ENCODE measurements at places on chromosomes 7 and 10.

DNA sequence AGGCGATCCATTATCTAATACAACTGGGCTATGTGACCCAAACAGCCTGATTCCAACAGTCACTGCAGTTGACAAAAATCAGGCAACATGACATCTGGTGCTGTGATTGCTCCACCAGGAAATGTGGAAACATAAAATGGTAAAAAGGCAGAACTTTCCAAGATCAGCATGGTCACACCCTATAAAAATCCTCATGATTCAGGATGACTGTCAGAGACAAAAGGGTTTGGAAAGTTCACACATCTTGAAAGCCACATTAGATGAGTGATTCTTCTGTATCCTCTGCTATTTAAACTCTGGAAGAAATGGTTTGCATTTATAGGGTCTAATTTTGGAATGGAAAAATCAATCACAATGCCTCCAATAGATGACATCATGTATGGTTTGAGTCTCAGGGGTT, 662.6 kb upstream of the IGFBP3 start:
- no peak for DNase-seq

DNA sequence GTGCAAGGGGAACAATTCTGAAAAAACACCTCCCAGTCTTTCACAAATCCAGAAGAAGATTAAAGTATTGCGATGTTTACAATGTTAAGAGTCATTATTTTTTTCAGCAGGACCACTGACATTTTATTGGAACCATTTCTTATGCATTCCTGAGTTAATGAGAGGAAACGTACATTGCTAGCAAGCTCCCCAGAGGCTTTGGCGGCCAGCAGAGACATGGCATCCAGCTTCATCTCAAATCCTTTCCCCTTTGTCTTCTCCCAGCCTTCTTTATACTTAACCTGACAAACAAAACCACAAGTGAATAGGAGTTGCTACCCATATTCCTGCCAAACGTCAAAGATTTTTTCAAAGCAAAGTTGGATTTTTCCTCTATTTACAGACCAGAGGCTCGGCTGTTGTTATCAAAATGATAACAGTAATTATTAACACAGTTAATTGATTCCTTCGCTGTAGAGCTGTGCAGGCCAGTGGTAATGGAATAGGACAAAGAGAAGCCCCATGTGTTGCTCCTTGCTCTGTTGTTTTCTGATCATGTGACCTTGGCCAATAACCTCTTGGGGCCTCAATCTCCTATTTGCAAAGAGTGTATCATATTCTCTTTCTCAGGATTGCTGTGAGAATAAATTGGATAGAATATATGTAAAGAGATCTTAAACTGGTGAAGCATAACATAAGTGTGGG, 32.0 kb downstream of the NRAP start:
- DNase-seq: no peak

DNA sequence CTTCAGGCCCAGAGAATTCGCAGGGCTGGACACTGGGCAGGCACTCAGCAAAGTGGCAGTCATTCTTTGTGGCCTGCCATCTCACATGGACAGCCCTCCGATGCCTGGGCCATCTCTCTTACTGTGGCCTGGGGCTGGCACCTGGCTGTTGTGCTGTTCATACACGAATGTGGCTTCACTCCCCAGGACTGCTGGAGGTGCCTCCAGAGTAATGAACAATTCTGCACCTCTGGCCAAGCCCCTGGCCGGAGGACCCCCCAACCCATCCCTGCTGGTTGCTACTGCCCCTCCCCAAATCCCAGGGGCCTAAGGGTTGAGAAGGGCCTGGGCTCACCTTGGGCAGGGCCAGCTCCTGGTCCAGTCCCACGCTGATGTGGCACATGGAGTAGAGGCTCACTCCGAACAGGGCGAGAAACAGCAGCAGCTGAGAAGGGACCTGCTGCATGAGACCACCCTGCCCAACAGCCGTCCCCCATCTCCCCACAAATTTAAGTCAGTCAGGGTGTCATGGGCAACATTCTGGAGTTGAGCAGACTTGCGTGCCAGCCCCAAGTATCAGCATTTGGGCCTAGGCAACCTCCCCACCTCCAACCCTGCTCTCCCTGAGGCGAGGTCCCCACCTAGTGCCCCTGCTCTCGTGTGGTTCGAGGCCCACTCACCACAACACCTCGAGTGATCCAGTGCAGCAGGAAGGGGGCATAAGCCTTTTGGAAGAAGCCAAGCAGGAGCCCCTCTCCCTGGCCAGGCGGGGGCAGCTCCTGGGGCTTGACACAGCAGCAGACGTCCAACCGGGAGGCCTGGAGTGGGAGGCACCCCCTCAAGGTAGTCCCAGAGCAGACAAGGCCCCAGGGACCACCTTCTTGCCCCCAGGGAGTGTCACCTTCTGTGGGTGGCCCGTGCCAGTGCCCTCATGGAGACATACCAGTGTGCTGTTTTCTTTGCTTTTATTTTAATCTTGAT, 9.4 kb downstream of the NPC1L1 start:
- no peak for DNase-seq

DNA sequence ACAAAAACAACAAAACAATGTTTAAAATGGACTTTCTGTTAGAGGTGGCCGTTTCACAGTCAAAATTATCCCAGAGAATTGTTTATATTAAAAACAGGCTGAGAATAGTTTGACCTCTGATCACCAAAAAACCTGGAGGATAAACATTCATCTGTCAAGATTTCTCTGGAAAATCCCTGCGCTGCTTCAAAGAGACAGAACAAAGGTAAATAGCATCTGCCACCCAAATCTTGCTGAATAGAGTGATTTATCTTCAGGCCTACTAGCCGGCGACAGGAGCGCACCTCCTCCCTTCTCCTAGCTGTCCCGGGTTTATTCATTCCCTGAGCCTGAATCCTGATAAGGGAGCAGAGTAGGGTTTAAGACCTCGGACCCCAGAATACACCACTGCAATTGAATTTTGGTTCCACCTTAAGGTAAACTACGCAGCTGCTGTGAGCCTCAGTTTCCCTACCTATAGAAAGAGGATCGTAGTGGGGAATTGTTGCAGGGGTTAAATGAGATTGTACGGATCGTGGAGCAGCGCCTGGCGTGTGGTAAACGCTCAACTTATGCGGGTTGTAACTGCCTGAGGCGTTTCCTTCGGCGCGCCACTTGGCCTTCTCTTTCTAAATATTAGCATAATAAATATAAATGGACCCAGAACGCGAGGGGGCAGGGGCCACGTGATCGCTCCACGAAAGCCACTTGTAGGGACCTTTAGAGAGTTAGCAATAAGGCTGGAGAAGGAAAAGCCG, 498 bp upstream of the ST7 start:
- peak; percentile 78 for DNase-seq

DNA sequence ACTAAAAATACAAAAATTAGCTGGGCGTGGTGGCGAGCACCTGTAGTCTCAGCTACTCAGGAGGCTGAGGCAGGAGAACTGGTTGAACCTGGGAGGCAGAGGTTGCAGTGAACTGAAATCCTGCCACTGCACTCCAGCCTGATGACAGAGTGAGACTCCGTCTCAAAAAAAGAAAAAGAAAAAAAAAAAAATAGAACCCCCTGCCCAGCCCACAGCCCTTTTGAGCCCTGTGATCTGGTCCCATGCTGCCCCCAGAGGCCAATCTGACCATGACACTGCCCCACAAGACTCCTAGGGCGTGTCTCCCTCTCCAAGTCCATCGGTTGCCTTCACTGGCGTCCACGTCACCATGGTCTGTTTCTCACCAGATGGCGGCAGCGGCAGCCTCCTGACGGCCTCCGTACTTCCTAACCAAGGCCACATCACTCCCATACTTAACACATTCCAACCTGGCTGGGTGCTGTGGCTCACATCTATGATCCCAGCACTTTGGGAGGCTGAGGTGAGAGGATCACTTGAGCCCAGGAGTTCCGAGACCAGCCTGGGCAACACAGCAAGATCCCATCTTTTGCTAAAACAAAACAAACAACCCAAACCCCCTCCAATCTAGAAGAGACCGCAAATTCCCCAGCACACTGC, 18.0 kb downstream of the STX1A start:
- peak; percentile 51 for DNase-seq

DNA sequence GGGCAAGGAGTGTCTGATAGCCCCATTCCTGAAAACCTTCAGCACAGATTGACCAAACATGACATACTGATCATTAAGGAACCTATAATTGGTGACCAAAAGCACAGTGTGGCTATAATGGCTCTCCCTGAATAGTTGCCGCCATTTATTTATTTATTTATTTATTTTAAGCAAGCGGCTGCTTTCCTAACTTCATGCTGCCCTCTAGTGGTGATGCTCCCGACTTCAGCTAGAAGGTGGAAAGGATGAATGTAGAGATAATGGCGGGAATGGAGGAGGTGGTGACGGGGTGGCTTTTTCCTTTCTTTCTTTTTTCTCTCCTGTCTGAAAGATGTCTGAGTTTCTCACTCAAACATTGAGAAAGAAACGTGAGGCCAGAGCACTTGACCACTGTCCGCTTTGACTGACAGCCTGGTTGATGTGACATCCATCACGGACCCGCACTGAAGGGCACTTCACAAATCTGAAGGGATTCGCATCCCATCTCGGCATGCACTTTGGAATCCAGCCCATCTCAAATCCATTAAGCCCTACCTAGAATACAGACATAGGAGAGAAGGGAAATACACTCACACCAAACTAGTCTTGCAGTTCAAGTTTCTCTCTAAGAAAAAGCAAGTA, 1090.1 kb downstream of the KCNMA1 start:
- DNase-seq: peak; percentile 84

DNA sequence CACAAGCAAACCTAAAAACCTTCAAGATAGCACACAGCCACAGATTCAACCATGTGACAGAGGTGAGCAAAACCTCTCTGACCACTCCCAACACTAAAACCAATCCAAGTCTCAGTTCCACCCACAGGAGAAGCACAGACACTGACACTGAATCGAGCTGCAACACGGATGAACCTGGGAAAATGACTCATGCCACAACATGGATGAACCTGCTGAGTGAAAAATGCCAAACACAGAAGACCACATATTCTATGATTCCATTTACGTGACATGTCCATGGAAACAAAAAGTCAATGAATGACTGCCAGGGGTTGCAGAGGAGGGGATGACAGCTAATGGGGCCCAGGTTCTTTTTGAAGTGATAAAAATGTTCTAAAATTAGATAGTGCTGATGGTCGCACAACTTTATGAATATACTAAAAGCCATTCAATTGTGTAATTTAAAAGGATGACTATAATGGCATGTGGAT, 22.0 kb downstream of the CYTH3 start:
- no peak for DNase-seq

GRCh38 chr10:132176623-132177500, 9.9 kb upstream of the DPYSL4 start:
- no peak for DNase-seq

- no peak for DNase-seq
Measured at GRCh38 chr7:126378642-126379041, 874.1 kb downstream of the GRM8 start.

DNA sequence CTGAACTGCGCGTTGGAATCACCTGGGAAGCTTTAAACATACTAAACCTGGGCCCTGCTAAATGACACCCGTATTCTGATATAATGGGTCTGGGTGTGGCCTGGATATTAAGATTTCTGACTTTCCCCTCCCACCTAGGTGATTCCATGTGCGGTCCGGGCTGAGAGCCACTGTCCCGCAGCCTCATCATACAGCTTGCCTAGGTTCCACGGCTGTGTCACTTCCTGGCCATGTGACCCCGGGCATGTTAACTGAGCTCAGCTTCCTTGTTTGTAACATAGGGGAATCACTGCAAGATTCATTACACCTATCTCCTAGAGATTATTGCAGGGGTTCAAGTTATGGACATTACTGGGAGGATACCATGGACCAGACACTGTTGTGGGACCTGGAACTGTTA, 472.7 kb upstream of the GALNT17 start:
- DNase-seq: no peak

- DNase-seq: no peak
Measured at GRCh38 chr10:32680803-32681557, 235.0 kb downstream of the CCDC7 start.

DNA sequence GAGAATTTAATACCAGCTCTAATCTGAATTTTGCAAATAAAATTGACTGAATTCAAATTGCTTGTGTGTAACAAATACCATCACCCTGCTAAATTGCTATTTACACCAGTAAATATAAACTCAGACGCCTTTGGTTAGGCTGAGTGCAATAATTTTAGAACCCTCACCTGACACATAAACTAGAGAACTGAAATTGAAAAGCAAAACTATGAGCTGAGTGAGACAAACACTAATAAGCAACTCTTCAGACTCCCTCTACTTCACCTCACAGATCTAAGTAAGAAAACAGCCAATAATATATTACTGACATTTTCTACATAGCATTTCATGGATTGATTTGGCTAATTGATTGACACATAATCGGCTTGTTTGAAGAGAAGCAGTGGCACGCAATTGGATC, 621.2 kb downstream of the REEP3 start:
- DNase-seq: no peak

Measured in OCI-M1 (cell line).